Left ventricle myocardium inferior (tissue), 1 donor: ENCODE measurements at places on chromosomes 16 and 17.

DNA sequence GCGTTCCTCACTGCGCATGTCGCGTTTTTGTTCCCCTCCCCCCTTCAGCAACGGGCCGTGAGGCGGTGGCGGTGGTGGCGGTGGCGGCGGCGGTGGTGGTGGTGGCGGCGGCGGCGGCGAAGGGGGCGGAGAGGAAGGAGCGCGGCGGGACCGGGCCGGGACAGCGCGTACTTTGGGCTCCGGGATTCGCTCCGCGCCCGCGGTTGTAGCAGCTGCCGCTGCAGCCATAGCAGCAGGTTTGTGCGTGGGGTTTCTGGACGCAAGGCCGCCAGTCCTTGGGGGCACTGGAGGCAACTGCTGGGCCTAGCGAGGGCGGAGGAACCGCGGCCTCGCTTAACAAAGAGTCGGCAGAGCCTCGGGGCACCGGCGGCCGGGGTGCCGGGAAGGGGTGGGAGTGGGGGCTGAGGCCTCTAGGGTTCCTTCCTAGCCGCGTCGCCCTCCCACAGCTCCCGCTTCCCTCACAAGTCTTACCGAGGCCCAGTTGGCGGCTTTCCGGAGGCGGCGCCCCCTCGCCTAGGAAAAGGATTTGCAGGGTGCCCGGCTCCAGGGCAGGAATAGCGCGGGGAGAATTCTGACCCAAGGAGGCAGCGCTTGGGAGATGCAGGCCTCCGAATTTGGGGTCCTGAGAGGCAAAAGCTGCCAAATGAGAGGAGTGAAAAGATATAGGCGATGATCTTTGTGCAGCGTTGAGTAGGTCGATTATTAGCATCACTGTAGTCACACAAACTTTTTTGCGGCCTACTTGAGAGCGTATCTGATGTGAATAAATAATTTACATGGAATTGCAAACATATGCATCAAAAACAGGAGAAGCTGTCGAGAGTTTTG lies at the start of gene DDX42:
TSS of gene DDX42 (plus strand) at position 30 of the 828 bp plus-strand sequence. CDS start 12,880 bp downstream, outside the sequence.
- DNase-seq, result peak; percentile 90

DNA sequence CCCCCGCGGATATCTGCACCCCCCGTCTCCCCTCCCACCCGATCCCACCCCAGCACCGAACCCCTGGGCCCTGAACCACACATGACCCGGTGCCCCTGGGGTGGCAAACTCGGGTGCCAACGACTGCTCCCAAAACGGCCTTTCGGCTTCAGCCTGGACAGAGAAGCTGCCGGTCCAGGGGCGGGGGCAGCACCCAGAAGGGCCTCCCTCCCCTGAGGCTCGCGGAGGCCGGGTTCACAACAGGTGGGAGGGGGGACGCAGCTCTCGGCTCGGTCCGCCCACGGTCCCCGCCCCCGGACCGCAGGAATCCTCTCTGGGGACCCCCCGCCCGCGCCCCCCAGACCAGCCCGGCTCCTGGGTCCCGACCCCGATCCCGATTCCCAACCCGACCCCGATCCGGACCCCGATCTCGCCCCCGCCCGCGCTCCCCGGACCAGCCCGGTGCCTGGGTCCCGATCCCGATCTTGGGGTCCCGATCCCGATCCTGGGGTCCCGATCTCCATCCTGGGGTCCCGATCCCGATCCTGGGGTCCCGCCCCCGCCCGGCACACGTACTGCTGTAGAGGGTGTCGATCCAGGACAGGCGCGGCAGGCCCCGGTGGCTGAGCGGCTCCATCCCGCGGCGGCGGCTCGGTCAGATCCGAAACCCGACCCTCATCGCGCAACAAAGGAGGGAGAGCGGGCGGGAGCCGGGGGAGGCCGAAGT lies 516 bp downstream of the ABR start:
- DNase-seq, result no peak

- DNase-seq, result no peak
These were observed 8.2 kb upstream of the CACNA1H start for GRCh38 chr16:1144476-1145382.

DNA sequence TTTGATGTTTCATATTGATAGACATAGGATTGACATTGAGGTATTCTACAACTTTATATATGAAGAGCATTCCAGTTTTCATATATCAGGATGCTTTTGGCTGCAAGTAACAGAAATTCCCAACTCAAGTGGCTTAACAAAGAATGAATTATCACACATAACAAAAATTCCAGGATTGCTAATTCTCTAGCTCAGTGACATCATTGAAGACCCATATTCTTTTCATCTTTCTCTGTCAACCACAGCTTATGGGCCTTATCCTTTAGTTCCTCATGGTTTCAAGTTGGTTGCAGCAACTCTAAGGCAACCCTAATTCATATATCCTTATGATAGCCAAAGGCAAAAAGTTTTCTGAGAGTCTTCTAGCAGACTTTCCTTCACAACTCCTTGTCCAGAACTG lies 91.5 kb upstream of the HAS3 start:
- DNase-seq, result no peak

GRCh38 chr16:55576384-55576783 lies 9.9 kb downstream of the CAPNS2 start:
- DNase-seq, result peak; percentile 27

DNA sequence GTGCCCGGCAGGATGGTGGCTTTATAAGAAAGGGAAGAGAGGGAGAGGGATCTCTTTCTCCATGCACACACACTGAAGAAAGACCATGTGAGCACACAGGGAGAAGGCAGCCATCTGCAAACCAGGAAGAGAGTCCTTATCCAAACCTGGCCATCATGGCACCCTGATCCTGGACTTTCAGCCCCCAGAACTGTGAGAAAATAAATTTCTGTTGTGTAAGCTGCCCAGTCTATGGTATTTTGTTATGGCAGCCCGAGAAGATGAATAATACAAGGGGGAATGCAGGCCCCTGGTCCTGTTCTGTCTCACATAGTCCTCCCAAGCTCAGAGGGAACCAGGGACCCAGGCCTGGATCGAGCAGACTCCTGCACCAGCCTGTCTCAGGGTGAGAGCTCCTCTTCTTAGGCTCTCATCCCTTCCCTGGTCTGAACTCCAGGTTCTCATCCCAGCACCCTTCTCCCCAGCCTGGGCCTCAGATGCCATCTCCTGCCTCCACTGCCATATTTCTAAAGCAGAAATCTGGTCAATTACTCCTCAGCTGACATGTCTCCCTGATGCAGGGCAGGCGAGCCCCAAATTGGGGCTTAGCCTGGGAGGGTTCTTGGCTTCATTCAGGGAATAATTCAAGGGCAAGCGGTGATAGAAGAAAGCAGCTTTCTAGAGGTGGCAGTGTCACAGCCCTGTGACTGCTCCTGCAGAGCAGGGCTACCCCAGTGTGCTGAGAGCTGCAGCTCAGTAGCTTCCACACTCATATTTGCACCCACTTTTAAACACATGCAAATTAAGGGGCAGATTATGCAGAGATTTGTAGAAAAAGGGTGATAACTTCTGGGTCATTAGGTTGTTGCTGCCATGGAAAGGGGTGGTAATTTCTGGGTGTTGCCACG lies 28.8 kb downstream of the IGFBP4 start:
- no peak for DNase-seq

- DNase-seq, result no peak
These were observed 30.5 kb downstream of the ITGAE start for GRCh38 chr17:3770466-3770865.
